ENCODE measurements at places on chromosomes 6 and 20.

- DNase-seq = no peak
Observed at GRCh38 chr6:156857573-156857972, 80.4 kb downstream of the ARID1B start.

DNA sequence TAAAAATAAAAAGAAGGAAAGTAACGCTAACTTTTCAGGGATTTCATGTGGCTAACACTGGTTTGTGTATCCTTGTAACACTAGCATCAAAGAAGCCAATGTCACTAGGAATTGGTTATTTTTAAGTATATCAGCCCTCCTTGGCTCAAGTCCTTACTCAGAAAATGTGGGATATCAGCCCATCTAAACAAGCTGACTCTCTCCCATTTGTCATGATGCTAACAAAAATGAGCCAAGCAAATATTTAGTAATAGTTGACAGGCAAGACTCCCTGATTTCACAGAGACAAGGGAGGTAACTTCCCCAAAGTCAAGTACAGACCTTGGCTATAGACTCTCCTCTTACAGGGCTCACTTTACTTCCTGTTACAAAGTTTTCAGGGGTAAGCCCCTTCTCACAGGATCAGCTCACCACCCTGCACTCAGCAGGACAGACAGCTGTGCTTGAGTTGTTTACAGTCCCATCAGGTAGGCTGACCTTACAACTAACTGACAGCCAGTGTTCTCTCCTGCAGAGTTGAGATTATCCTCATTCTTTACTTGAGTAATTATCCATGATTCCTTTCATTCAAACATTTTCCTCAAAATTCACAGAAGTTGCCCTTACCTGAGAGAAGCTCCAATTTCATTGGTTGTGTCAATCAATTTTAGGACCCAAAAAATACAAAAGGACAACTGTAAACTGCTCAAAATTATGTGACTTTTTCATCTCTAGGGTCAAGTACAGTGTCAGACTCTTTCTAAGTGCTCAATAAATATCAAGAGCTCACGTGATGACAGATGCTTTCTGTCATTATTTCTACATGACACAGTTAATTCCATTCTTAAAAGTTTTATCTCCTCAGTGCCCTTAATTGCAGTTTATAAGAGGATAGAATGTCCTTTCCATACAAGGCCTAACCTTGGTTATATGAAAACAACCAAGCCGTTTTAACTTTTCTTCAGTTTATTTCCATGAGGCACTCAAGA lies 38.1 kb upstream of the BMP5 start:
- DNase-seq = no peak

DNA sequence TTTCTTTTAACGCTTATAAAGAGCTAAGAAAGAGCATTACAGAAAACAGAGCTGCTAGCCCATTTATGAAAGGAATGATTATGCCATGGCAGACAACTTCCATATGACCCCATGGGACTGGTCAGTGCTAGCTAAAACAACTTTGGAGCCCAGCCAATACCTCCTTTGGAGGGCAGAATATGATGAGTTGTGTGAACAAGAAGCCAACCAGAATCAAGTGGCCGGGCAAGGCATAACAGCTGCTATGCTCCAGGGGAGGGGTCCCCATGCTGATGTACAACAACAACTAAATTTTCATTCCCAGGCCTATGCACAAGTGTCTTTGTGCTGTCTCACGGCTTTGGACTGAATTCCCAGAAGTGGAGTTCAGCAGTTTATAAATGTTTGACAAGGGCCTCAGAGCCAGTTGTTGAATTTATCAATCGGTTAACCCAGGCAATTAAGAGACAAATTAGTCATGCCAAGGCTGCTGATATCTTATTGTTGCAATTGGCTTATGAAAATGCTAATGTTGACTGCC lies 65.0 kb upstream of the ASCC3 start:
- DNase-seq = no peak

GRCh38 chr20:13991311-13991710 lies 897 bp upstream of the SEL1L2 start:
- DNase-seq = no peak

GRCh38 chr6:43725643-43726580 lies 38.3 kb upstream of the MRPS18A start:
- no peak for DNase-seq

GRCh38 chr20:31719644-31720485 lies 2.8 kb downstream of the BCL2L1 start:
- DNase-seq = no peak

DNA sequence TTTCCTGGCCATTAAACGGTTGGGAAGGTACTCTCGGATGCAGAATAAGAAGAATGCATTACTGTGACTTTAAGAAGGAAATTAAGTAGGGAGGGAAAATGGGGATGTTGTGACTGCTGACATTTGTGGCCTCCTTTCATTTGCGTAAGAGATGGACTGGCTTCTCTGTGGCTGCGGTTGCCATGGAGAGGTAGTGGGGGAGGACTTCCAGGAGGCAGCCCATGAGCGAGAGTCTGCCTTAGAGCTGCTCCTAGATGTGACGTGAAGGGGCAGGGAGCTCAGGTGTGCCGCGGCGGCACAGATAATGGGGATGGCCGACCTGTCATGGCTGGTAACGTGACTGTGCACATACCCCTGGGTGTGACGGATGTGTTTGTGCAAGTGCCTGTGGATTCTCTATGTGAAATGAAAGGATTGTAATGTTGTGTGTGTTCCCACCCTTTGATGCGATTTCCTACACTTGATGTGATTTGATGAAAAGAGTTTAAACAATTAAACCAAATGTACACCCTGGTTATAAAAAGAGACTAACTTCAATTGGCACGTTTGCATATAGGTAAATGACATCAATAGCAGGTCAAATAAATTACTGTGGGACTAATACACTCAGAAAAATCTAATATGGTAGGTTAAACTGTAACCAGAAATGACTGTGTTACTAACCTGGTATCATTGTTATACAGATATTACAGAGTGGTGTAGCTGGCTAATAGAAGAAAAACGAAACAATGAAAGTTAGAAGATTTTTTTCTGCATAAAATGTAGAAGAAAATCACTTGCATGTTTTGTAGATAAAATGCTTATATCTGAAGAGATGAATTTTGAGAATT lies 48.9 kb downstream of the HIVEP1 start:
- peak; percentile 52 for DNase-seq

- no peak for DNase-seq
Observed at GRCh38 chr20:14566505-14566904, 229.1 kb upstream of the FLRT3 start.

GRCh38 chr6:106666282-106667021 lies 37.1 kb downstream of the QRSL1 start:
- DNase-seq = no peak

DNA sequence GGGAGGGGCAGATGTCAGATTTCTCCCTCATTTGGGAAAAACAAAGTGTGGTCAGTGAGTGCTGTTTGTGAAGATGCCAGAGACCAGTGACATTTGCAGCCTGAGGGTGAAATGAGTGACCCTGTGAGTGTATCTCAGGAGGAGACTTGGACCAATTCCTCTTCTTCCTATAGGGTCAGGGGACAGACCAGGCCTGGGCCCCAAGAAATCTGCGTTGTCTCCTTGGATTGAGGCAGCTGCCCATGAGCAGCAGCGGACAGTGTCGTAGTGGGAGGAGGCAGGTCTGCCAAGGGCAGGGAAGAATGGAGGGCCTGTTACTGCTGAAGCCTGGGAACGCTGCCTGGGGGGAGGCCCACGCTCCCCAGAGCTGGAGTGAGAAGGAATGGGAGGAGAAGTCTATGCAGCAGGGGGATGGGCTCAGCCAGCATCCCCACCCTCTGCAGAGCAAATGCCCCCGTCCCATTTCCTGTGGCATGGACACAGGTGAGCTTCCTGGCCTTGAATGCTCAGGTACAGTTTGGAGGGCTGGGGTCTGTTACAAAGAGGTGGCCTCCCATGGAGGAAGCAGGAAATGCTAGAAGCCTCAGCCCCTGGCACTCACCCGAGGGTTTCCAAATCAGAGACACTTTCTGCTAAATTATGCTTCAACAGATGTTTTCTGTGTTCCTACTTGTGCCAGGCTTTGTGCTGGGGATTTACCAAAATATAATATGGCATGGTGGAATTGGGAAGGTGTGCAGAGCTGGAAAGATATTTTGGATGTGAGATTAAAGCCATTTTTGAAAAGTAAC lies 29.8 kb downstream of the DAAM2 start:
- DNase-seq = no peak

DNA sequence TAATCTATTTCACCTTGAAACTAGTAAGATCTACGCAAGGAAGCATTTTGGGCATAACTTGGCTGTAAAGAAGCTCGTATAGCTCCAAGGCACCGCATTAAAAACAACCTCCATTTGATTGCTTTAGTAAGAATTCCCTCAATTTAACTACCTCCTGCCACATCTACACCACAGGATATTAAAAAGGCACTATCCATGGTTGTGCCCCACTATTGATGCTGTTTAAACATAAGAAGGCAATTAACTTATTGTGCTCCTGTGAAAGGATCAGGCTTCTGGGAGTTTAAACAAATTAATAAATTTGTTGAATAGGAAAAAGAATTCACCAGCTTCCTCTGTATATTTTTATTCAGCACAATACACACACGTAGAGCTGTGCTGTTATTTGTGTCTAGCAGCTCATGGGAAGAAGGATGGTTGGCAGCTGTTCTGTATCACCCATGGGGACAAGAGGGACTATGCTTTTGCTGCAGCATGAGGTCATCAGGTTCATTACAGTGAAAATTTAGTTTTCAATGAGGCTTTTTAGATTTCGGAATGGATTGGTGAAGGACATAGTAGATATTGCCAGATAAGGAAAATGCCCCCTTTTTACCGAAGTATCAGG lies 513.3 kb downstream of the HAO1 start:
- DNase-seq = no peak

GRCh38 chr20:46128310-46129151 lies 10.4 kb downstream of the CD40 start:
- DNase-seq = no peak

DNA sequence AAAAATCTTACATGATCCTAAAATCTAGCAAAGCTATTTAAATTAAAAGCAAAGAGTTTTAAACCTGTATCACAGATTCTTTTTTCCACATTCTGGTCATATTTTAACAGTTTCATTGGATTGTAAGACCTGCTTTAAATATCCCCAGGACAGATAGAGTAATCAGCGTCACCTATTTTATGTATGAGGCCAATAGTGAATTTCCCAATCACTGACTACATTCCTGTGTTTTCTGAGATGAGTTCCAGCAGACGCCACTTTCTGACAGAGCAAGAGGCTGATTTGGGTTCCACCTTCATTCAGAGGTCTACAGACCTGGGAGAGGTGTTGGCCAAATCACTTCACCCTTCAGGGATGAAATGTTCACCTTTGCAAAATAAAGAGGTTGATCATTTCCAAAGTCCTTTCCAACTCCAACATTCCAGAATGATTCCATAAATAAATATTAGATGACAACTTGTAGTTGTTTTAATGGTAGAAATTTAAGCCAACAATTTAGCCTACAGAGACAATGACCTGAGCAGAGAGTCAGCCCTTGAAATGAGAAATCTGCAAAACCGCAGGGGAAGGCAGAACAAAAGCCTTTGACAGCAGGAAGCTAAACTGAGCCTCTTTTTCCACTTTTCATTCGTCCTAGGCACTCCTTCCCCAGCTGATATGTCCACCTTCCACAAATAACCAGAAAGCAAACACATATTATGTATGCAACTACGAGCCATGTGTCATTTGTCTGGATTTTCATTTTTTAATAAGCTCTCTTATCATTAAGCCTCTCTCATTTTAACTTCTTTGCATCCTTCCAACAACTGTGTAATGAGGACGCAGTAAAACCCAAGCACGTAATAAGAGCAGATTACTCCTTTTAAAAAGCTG lies 105.2 kb downstream of the TFAP2A start:
- no peak for DNase-seq

DNA sequence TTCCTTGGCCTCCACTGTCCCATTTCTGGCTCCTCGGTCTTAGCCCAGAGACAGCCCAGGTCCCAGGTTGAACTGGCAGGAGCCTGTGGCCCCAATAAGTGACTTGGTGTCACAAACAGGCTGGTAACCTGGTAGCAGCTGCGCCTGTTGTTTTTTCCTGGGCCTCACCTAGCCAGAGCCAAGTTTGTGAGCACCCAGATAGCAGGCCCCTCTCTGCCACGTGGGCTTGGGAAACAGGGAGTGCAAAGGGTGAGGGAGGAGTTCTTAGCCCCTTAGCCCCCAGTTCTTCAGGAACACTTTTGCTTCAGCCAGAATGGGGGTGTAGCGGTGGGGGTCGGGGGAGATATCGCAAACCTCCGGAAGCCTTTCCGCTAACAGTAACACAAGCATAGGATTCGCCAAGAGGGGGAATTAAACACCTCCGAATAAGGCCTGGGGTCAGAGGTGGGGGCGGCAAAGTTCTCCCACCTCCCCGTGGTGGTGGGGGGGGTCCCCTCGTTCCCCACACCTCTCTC lies 760 bp downstream of the C6orf132 start:
- DNase-seq = no peak

GRCh38 chr6:20808924-20809323 lies 274.7 kb downstream of the CDKAL1 start:
- no peak for DNase-seq

DNA sequence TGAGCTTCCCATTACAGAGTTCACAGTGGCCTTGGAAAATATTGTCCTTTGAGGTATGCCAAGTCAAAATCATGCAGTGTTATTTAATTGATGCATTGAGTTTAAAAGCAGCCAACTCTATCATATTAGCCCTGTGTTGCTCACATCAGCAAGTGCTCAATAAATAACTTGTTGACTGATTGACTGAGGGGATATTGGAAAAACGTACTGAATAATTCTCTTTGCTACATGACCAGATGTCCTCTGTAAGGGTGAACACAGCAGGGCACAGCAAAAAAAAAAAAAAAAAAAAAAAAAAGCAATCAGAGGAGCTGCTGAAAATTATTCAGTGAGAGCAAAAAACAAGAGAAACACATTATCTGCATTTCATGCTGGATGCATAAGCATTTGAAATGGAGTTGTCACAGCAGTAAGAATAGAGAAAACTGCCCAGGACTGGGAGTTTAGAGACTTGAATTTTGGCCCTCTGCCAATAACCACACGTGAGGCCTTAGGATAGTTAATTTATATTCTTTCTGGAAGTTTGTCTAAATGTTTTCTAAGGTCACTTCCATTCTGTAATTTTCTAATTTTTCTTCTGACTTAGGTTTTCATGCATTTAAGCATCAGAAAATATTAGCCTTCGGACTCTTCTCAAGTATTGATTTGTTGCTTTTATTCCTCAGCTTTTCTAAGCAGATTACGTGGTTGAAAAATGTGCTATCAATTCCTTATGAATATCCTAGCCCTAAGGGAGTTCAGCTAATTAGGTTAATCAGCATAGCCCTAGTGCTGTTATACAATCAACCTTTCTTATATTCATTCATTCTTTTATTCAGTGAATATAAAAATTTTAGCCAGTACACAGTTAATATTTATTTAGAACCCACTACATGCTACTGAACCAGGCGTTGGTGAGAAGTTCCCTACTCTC lies 246.8 kb upstream of the STXBP5 start:
- DNase-seq = no peak

DNA sequence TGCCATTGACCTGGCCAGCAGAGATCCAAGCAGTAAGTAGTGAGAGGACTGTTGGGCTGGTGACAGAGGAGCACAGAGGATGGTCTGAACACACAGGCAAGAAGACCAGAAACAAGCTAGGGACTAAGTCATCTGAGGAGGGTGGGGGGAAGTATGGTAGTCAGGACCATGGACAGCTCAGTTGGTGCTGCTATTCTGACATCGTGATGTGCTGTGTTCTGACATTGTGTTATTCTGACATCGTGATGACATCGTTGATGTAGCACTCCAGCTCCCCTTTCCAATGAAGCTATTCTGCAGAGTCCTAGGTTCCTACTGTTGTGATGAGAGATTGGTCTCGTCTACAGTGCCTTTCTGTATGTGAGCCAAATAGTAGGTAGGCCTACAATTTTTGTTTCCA lies 28.7 kb downstream of the CFAP206 start:
- DNase-seq = peak; percentile 1
